A549 treated with Mapracorat at 1 μM for 4 hours (cell line): ENCODE measurements at places on chromosomes 3 and 15. TPM values are rescaled to one million over a fixed set of nuclear protein-coding genes. Genes with fewer than 3 reads are reported as not detected.

Gene ROBO1
- 9.1 to 16.3 TPM (median 15.1 TPM) in 5 replicates for total RNA-seq

Gene MKRN2OS
- total RNA-seq: not detected in 5 replicates

Gene CYP1A1
- 1.2 to 2.2 TPM (median 1.6 TPM) in 5 replicates for total RNA-seq

Gene MAP6D1
- total RNA-seq: 3.6 to 7.8 TPM (median 7.2 TPM) in 5 replicates

Gene NR2E3
- 0.08 to 0.31 TPM (median 0.25 TPM) in 5 replicates for total RNA-seq

Gene NRROS
- not detected in 5 replicates for total RNA-seq

Gene LRRC49
- total RNA-seq: 4.3 to 7.1 TPM (median 5.4 TPM) in 5 replicates

Gene SLC9C1
- not detected in 5 replicates for total RNA-seq

Gene SLC24A1
- 3.3 to 4.7 TPM (median 4.4 TPM) in 5 replicates for total RNA-seq

Gene PPP1R14D
- 0.20 to 0.33 TPM in 2 of 5 replicates, not detected in the others for total RNA-seq

Gene RTP1
- total RNA-seq: not detected in 5 replicates

Gene PLA2G4E
- not detected in 5 replicates for total RNA-seq

Gene ENTPD3
- total RNA-seq: 0.05 TPM in 1 of 5 replicates, not detected in the others

Gene SLC24A5
- total RNA-seq: not detected in 5 replicates

Gene ST8SIA2
- total RNA-seq: 0.23 to 0.63 TPM (median 0.35 TPM) in 5 replicates

Gene CATSPER2
- 0.39 to 1.3 TPM (median 0.48 TPM) in 5 replicates for total RNA-seq

Gene DAZL
- not detected in 5 replicates for total RNA-seq

Gene GASK1A
- total RNA-seq: 0.06 to 0.08 TPM in 2 of 5 replicates, not detected in the others

Gene AP3B2
- 0.39 to 1.9 TPM (median 1.0 TPM) in 5 replicates for total RNA-seq
